Stimulated activated CD4-positive, alpha-beta T cell treated with anti-CD3 and anti-CD28 coated beads, Interleukin-1b, Interleukin-23, amount 100 ng/mL, for 1 hour (primary cell): ENCODE measurements at places on chromosomes 4 and X.

- DNase-seq = no peak
These were observed 877.8 kb downstream of the FAM133A start for GRCh38 chrX:94551831-94552230.

DNA sequence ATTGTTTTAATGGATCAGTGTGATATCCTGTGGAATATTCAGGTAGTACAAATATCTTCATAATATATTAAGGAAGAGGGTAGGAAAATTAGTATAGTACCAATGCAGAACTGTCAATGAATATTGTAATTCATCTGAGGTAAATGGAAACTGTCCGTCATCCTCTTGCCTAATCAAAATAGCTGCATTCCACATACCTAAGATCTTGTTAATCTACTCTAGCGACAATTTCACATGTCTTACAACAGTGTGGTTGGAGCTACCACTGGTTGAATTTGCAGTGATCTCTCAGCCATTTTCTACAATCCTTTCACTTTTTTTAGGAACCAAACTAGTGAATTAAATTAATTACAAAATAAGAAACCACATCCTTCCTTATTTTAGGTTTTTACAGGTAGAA, 117.5 kb downstream of the PCDH18 start:
- DNase-seq = no peak

DNA sequence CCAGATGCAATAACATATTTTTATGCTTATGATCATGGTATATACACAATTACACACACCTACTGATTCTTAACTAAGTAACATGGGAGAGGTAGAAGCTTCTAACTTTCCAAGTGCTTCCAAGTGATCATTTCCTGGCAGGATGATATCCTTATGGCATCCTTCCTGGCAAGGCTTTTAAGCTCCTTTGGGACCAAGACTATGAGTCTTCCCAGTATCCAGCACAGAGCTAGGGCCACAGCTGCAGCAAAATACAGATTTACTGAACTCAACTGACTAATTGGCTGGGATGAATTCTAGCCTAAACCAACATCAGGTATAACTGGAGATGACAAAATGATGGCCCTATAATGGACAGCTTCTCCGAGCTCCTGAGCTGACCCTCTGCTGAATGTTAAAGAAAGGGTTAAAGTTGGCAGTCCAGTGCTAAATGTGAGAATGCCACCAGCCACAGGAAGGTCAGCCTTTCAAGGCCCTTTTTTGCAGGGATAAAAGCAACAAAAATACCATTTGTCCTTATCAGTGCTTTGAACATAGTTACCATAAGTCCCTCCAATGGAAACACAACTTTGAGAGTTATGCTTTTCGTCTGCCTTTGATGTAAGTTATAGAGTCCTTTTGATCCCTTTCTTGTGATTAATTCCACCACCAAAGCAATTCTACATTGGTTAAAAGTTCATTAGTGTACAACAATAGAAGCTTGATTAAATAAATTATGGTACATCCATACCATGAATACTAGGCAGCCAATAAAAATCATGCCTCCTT, 73.4 kb downstream of the MGST2 start:
- no peak for DNase-seq

- DNase-seq = no peak
These were observed 6.0 kb downstream of the SLC2A9 start for GRCh38 chr4:10015140-10015753.

GRCh38 chr4:89752932-89753598, 83.9 kb downstream of the SNCA start:
- no peak for DNase-seq

DNA sequence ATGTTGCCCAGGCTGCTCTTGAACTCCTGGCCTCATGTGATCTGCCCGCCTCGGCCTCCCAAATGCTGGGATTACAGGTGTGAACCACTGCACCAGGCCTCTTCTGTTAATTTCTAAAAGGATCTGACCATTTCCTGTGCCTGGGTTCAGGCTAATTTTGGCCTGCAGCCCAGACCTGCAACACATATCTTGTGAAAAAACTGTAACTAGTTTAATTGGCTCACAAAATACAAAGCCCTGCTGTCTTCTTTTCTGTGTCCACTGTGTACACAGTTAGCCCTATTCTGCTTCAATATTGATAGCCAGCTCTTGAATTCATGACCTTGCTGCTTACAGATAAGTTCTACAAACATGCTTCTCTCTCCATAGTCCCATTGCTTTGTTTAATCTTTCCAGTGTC, 753.5 kb downstream of the PDHA2 start:
- no peak for DNase-seq

DNA sequence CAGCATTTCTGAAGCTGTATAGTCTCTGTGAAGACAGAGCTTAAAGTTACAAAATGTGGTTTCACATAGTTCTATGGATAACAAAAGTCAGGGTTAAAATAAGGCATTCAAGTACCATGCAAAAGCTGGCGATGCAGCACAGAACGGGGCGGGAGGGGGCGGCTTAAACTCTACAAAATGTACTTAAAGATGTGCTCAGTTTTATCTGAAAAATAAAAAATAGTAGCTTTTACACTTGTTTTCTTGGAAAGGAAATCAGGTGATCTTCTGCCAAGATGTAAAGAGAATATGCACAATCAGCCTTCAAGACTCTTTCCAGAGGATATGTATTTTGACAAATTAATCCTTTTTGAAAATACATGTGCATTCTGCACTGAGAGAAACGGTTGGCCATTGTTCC, 301.7 kb upstream of the EMCN start:
- no peak for DNase-seq

DNA sequence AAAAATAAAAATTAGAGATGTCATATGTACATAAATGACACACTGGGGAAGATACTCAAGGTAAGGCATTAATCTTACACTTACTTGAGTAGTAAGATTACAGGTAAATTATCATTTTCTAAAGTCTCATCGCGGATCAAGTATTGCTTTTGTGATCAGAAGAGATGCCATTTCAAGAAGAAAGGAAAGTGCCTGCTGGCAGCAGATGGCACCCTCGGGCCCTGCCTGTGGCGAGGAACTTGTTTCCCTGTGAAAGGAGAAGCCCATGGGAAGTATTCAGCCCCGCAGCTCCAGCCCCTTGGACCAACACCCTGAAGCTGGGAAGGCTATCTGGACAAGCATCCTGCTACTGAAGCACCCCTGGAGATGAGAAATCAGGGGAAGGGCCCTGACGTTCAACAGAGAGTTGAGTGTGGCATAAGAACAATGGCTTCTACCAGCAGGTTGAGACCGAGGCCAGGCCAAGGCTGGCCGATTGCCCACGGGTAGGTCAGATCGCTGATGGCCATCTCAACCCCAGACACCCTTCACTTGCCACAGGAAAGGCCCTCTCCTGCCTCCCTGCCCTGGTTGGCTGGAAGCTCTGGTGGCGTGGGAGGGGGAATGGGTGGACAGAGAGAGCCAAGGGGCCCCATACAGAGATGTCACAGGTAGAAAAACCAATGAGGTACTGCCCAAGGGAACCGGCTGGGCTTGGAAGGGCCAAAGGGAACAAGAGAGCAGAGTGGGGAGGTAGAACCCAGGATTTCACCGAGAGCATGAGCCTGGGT, 18.8 kb upstream of the MXD4 start:
- no peak for DNase-seq

DNA sequence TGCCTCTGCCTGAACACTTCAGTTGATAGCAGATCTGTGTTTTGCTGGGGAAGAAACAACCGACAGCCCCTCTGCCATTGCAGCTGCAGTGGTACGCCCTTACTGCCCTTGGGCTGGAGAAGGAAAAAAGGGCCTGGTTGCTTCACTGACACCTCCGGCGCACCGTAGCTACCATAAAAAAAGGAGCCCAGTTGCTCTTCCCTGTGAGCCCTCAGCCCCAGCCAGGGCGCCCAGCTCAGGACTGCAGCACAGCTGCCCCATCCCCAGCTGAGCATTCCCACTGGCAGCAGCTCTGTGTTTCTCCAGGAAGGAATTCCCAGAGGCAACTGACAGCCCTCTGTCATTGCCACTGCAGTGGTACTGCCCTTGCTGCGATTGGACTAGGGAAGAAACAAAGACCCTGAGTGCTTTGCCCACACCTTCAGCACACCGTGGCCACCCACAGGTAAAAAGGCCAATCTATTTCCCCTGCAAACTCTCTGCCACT, 142.7 kb downstream of the DKK2 start:
- no peak for DNase-seq

DNA sequence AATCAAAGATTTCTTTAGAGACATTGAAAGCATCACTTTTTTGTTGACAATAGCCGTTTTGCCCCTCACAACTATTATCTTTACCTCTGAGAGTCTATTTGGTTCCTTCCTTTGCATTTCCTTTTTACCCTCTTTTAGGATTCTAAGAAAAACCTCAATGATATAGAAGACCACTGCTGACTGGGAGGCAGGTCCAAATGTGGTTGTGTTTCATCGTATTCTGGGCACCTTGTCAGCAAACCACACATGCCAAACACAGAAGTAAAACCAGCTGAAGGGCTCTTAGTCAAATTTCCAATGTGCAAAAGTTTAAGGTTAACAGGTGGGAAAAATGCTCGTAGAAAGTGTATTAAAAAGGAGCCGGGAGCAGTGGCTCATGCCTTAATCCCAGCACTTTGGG, 5.1 kb upstream of the PRMT9 start:
- no peak for DNase-seq

- no peak for DNase-seq
These were observed 11.9 kb downstream of the BMX start for GRCh38 chrX:15512401-15512965.

DNA sequence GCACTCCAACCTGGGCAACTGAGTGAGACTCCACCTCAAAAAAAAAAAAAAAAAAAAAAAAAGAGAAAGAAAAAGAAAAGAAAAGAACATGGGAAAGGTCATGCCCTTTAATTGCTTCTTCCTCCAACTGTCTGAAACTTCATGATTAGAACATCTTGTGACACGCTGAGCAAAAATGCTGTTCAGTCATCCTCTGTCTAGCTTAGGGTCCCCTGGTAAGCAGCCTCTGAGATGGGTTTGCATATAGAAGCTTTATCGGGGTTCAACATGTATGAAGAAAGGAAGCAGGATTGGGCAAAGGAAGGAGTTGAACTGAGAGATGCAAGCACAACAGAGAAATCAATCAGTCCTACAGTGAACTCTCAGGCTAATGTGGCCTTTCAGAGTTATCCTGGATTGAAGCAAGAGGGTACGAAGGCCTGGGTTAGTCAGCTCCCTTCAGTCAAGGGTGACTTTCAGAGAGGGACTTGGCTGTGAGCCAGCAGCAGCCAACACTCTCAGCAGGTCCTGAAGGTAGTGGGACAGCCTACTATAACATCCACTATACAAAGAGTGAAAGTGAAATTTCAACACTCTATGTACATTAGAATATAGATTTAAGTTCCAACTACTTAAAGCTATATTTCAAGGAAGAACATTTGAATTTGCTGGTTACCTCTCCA, 11.4 kb downstream of the MAOB start:
- no peak for DNase-seq

DNA sequence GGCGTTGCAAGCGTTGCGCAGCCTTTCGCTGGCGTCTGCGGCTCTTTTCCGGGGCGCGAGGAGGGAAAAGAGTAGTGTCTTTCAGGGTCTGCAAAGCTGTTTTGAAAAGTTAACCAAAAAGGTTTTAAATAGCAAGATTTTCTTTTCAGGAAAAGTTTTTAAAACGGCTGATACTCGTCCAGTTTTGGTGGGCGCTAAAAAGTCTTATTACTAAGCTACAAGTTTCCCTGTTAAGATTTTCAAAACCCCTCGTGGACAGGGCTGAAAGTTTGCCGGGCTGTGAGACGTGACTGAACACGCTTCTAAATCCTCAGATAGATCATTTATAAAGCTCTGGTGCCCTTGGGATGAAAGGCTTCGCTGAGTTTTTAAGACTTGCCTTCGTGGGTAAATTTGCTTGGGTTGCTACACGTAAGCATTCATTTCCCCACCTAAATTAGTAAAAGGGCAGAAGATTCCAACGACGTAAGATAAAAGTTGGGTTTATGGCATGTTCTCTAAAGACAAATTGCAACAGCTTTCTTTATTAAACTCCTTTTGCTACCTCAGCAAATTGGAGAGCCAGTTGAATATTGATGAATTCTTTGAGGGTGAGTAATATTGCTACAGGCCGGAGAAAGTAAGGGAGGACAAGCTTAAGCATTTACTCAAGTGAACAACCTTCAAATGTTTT, 91.5 kb downstream of the HPRT1 start:
- DNase-seq = no peak

DNA sequence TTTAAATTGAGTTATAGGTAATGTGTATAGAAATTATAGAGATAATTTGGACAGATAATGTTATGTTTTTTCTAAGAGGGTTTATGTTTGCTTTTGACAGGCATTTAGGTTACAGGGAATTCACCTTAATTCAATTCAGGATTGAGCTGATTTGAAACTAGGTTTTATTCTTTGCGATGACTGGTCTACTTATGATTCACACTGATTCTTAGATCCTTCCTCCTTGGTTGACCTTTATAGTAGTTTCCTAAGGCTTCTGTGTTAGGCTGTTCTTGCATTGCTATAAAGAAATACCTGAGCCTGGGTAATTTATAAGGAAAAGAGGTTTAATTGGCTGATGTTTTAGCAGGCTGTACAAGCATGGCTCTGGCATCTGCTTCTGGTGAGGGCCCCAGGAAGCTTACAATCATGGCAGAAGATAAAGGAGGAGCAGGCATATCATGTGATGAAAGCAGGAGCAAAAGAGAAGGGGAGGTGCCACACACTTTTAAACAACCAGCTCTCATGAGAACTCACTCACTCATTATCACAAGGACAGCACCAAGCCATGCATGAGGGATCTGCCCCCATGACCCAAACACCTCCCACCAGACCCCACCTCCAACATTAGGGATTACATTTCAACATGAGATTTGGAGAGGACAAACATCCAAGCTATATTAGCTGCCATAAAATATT, 155.0 kb upstream of the SFRP2 start:
- DNase-seq = no peak

DNA sequence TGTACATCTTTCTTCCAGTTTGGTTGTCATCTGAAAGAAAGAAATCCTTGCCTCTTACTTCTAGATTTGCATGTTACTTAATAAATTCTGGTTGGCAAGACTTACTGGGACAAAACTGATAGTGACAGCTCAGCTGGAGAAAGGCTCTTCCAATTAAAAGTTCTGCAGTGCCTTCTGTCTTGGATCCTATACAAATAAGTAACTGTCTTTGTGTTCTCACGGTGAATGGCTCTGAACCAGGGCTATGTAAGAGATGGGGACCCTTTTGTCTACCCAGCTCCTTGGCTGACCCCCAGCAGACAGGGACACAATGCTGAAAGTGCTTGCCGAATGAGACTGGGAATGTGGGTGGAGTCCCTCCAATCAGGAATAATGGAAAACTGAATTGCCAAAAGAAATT, 89.5 kb downstream of the AASDH start:
- DNase-seq = no peak
